ENCODE measurements at places on chromosomes 3 and 15. TPM values are rescaled to one million over a fixed set of nuclear protein-coding genes. Genes with fewer than 3 reads are reported as not detected.

DNA sequence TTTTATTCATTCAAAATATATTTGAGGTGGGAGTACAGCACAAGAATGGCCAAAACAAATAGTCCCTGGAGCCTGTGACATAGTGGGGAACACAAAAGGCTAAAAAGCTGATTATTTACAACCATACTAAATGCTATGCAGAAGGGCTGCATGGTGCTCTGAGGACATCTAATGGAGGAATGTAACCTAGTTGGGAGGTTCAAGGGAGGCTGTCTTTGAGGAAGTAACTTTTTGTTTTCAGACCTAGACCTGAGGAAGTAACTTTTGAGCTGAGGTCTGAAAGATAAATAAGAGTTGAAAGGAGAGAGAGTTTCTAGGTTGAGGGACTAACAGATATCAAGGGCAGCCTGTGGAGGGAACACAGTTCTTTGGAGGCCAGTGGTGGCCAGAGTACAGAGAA lies 34.8 kb upstream of the RASA2 start:
- DNase-seq, result no peak

- DNase-seq, result no peak
These were observed 139.3 kb downstream of the PLCH1 start for GRCh38 chr3:155605571-155605970.

DNA sequence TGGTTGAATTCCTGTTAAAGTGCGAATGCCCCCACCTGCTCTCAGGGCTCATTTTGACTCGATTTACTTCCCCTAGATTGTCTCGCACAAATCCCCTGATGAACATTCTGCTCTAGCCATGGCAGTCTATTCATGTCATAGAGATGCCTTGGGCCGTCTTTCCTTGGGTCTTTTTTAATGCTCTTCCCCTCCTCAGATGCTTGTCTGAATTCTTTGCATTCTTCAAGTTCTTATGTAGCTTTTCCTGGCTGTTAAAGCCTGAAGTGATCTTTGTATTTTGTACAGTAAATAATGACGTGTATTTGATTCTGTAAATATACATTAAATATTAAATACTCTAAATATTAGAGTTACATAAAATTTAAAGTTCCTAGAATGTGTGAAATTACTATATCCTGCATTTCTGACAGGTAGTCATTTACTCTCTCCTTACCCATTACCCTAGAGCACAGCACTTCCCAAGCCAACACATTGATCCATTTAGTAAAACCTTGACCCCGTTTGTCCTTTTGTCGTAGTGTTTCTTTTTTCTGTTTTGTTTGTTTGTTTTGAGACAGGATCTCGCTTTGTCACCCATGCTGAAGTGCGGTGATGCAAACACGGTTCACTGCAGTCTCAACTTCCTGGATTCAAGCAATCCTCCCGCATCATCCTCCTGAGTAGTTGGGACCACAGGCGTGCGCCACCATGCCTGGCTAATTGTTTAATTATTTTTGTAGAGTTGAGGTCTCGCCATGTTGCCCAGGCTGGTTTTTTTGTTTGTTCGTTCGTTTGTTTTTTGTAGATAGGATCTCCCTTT lies 47.9 kb downstream of the YEATS2 start:
- no peak for DNase-seq

DNA sequence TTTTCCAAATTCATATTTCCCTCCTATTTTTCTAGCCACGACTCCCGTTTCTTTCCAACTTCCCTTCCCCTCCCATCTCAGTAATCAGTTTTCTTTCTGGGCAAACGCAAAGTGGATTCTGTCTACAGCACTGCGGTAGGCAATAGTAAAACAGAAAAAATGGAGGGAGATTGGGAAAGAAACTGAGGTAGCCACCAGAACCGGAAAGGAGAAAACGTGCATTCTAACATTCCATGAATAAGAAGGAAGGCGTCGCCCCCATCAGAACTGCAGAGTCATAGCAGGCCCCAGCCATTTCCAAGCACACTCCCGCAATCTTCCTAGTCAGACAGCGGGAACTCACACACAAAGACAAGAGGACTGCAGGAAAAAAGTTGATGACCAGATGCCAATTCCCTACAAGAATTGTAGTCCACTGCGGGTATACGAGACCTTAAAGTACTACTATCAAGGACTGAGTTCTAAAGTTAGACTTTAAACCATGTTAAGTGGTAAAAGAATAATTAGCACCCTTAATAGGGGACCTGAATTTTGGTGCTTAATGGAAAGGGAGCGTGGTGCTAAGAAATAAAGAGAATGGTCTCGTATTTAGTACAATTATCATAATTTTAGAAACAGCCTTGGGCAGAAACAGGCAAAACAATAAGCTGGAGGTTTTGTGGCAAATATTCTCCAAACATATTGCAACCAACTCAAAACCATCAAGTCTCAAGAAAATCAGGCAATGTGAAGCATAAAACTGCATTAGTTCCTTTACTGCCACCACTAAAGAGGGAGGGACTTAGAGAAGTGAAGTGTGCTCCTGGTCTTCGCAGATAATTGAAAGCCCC lies 1.4 kb downstream of the PFN2 start:
- peak; percentile 36 for DNase-seq

LAMB2 gene
- total RNA-seq, result 798 TPM

ALDH1A3 gene
- 6.8 TPM for total RNA-seq

All from left ventricle myocardium superior (tissue), 1 donor.